ENCODE measurements at places on chromosomes 5 and 9.

DNA sequence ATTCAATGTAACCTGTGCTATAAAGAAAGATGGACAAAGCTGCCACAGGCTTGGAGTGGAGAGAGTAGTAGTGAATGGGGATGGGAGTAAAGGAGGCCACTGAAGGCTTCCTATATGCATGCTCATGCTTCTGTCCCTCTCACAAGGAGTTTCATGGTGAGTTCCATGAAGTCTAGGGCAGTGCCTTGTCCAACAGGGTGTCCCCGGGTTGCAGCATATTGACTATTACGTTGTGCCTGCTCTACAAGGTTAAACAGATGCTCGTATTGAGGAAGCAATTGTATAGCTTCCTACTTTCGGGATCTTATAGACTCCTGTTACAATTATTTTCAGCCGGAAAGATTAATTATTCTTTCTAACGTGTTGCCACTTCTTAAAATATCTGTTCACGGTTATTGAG is 129.1 kb upstream of the PIK3R1 start:
- no peak for DNase-seq

GRCh38 chr9:123972618-123973017 is 39.0 kb upstream of the LHX2 start:
- no peak for DNase-seq

- no peak for DNase-seq
Observed at GRCh38 chr5:124662181-124662781, 84.2 kb downstream of the ZNF608 start.

DNA sequence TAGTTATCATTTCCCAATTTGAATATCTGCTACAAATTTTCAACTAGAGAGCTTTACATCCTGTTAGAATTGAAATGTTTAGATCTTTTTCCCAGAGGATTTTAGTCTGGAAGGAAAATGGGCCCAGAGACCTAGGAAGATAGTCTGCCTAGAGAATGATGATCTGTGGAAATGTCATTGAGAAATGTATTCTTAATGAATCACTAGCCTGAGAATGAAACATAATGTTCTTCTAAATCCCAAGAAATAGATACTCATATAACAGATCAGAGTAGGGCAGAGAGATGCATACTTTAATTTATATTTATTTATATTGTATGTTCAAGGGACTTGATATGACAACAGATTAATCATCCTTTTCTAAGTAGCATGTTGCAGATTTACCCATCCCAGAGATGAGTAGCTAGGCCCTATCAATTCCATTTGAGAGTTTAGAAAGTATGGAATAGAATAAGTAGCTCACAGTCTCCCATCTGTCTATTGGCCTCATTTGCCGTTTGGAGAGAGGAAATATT is 25.1 kb upstream of the SLC44A1 start:
- DNase-seq = no peak

DNA sequence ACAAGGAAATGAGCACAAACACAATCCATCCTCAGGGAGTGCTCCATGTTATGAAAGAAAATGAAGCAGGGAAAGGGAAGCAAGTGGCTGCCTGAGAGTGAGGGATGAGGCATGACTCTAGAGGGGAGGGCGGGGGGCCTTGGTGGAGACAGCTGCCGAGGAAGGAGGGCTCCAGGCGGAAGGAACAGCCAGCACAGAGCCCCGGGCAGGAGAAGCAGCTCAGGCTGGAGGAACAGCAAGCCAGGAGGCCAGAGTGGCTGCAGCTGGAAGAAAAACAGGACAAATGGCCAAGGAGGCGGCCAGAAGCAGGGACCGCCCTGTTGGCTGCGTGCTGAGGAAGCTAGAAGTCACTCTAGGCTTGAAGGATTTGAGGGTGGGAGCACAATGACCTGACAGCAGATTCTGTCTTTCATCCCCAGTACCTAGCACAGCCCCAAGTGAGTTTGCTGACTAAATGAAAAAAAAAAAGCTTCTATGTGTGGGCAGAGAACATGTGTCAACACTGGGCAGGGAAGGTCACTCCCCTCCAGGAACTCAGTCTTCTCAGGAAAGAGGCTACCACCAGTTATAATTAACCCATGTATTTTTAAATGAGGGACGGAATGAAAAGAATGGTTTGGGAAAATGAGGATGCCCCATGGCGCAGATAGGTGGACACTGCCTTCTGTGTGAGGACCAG is 142.8 kb downstream of the DCP2 start:
- no peak for DNase-seq

GRCh38 chr5:39422036-39422606 is 2.7 kb downstream of the DAB2 start:
- no peak for DNase-seq

GRCh38 chr9:131111854-131112311 is 13.5 kb upstream of the NUP214 start:
- DNase-seq = no peak

DNA sequence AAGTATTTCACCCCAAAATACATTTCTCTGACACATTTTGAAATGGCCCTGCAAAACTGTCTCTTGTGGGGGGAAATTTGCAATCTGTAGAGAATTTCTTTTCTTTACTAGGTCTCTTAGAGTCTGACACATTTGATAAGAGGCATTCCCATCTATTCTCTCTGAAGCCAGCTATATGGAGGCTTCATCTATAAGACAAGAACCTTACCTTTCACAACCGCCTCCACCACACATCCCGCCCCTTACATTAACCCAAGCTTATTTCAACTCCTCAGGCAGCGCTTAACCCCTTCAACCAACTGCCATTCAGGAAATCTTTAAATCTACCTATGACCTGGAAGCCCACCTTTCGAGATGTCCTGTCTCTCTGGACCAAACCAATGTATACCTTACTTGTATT is 829.5 kb downstream of the TLE4 start:
- no peak for DNase-seq

DNA sequence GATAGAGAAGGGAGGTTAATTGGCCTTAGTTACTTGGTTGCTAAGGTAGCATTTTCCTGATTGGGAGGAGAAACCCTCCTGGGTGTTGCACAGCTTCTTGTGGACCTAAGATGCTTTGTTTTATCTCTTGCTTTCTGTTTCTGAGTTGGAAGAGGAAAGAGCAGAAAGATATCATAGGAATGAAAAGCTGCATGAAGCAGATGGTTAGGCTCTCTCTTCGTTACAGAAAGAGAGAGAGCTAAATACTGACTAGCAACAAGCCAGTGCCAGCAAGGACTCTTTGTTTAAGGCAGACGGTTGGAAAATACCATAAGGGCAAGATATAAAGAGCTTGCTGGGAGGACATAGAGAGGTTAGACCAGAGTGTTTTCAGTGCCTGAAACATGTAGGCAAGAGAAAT is 103.1 kb downstream of the ATG10 start:
- no peak for DNase-seq
